ENCODE measurements at places on chromosomes 4 and X.

GRCh38 chrX:109742722-109743121, 9.7 kb upstream of the ACSL4 start:
- no peak for DNase-seq

- DNase-seq, result no peak
These were observed 213.3 kb downstream of the GLUD2 start for GRCh38 chrX:121260596-121261240.

- no peak for DNase-seq
These were observed 550 bp downstream of the ADGRA3 start for GRCh38 chr4:22515145-22515887.

GRCh38 chrX:103616676-103617186, 9.0 kb downstream of the TCEAL3 start:
- DNase-seq, result no peak

GRCh38 chr4:6703786-6704185, 5.9 kb downstream of the MRFAP1L1 start:
- no peak for DNase-seq

- DNase-seq, result no peak
These were observed 1.0 kb upstream of the MECP2 start for GRCh38 chrX:154098551-154098950.

- DNase-seq, result no peak
These were observed 163.1 kb downstream of the PALLD start for GRCh38 chr4:168659741-168660465.

GRCh38 chr4:114043116-114043515, 63.7 kb upstream of the ARSJ start:
- no peak for DNase-seq

- DNase-seq, result no peak
These were observed 14.9 kb downstream of the LSM6 start for GRCh38 chr4:146190456-146190855.

- DNase-seq, result no peak
These were observed 47.7 kb downstream of the PHKA1 start for GRCh38 chrX:72666451-72666850.

GRCh38 chr4:57154926-57155325, 44.7 kb upstream of the IGFBP7 start:
- no peak for DNase-seq

DNA sequence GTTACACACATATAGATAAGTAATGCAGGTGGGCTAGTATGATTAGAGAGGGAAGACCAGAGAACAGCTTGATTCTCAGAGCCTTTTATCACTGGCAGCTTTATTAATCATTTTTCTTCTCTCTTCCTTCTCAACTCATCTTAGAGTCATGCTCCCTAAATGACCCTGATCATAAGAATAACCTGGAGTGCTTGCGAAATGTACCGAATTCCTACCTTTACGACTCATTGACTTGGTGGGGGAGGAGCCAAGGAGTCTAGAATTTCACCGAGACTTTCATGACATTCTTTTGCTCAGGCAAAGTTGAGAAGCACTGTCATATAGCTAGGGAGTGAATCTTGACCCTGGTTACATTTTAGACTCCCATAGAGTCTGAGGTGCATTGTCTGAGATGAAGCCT, 298.9 kb upstream of the PUDP start:
- DNase-seq, result no peak

GRCh38 chr4:85778632-85779131, 303.7 kb downstream of the ARHGAP24 start:
- peak; percentile 1 for DNase-seq

DNA sequence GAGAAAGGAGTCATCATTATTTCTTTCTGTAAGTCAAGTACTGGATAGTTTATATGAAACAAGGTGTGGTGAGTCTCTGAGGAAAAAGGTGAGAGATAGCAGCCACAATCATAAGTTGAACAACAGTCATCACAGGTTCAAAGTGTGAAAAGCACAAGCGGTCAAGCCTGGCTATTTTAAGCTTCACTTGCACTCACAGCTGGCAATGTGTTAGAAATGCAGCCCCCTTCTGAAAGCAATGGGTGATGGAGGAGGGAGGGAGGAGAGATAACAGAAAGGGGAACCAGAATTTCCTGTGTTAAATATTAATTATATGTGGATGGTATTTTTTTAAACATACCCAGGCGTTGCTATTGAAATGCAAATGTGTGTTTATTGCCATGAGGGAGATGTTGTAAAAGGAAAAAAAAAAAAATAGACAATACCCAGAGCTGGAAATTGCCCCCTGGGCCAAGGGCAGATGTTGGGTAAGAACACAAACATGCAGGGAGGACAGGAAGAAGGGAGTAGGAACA, 26.9 kb upstream of the BMP3 start:
- peak; percentile 26 for DNase-seq

GRCh38 chr4:48968814-48969213, 17.3 kb upstream of the CWH43 start:
- DNase-seq, result no peak

GRCh38 chrX:149979126-149979644, 40.9 kb upstream of the EOLA2 start:
- DNase-seq, result no peak

GRCh38 chr4:113146876-113147358, 97.5 kb downstream of the ANK2 start:
- DNase-seq, result no peak

GRCh38 chr4:80360900-80361299, 25.4 kb downstream of the CFAP299 start:
- DNase-seq, result no peak

DNA sequence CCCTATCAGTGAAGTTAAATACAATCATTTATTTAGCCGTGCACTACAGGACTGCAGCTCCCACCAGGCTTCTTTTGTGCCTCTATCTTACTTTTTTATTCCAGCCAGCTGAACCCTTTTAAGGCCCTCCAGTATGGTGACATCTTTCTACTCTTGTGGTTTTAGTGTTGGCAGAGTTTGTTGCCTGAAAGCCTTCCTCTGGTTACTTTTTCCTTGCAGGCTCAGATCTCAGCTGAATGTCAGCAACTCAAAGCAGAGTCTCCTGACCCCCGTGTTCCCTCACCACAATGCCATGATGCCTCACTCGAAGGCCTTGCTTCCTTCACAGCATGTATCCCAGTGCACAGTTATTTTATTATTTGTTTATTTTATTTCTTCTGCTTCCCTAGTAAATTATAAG, 818.9 kb upstream of the LCORL start:
- DNase-seq, result no peak

DNA sequence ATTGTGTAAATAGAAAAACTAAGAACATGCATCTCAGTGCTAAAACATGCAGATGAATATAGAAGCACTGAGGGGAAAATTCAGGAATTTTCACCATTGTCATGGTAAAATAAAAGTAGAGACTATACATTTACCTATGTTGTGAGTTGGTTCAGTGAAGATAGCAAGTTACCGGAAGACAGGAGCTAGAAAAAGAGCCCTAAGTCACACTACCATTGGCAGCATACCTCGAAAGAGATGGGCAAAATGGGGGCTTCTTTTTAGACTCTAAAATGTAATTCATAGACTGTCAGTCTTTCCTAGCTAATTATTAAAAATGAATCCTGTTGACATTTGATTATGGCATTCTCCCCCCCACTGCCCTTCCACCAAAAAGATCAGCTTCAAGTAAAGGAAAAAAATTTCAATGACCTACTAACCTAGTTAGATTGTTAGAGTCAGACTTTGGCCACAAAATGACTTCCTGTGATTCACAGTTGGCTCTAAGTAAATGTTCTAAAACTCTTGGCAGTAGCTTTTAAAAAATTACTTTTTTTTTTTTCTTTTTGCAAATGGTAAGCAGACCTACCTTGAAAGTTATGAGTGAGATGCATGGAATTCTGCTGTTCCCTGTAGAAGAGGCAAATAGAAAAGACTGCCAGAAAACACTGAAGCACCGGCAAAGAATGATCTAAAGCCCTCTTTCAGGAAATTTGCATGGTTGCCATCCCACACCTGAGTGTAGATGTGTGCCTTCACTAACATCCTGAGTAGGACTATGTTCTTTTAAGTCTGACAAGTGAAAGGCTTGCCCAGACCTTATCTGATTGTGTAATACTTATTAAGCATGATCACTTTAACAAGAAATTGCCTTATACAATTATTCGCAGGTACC, 26.4 kb upstream of the ARSJ start:
- DNase-seq, result no peak

DNA sequence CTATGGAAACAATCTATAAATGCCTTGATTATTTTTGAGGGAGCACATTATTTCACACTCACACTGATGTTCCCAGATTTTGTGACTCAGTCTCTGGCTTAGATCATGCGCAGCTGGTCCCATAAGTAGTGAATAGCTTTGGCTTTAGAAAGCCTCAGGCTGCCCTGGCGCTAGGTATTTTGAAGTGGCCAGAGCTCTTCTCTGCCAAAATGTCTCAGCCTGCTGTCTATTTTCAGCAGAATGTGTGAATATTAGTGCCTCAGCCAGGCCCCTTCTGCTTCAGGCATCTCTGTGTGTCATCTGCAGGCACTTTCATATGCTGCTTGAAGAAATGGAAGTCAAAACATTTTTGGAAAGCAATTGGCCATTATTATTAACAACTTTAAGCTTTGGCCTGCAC, 931.0 kb upstream of the INTU start:
- no peak for DNase-seq

DNA sequence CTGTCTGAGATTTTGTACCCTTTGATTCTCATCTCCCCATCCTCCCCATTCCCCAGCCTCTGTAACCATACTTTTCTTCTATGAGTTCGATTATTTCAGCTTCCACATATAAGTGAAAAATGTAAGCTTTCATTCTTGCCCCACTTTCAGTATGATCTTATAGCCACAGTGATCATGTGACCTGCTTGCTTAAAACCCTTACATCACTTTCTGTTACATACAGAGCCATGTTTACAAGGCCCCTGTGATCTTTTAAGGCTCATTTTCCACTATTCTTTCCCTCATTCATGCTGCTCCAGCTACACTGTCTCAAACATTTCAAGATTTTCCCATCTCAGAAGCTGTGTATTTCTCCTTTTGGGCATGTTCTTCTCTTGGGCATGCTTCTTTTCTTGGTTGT, 147.7 kb downstream of the DCK start:
- no peak for DNase-seq

- no peak for DNase-seq
These were observed 25.6 kb upstream of the MBTPS2 start for GRCh38 chrX:21813612-21814368.

- no peak for DNase-seq
These were observed 5.5 kb downstream of the SLITRK2 start for GRCh38 chrX:145823132-145823531.

DNA sequence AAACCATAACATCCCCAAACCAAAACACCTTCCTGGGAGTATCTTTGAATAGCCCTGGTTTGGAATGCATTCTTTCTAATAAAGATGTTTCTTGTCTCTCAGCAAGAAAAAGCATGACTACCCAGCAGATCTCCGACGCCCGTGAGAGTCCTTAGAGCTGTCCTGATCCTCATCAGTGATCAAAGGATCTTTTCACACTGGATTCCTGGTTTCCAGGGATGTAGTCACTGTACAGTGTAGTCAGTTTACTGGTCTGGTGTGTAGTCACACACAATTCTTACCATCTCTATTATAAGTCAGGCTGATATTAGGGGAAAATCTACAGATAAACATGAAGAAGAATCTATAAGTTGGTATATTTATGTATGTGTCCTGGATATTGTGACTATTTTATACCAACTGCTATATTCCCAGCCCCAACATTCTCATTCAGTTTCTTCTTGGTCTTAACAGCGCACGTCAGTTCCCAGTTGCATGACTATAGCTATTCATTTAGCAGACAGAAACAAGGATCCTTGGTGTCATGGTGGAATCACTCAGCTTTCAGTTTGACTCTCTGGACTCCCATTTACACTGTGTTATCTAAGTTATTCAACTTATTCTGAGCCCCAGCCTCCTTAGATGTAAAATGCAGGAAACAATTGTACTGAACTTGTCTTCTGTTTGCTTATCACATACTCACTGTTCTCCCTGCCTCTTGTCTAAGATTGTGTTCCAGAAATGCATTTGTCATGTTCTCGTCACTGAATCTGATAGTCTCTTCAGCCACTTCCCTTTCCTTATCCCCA, 68.3 kb downstream of the SLIT2 start:
- DNase-seq, result no peak

GRCh38 chrX:9433596-9433995, 31.3 kb upstream of the TBL1X start:
- DNase-seq, result no peak

GRCh38 chr4:142201041-142201440, 564.7 kb downstream of the IL15 start:
- no peak for DNase-seq

DNA sequence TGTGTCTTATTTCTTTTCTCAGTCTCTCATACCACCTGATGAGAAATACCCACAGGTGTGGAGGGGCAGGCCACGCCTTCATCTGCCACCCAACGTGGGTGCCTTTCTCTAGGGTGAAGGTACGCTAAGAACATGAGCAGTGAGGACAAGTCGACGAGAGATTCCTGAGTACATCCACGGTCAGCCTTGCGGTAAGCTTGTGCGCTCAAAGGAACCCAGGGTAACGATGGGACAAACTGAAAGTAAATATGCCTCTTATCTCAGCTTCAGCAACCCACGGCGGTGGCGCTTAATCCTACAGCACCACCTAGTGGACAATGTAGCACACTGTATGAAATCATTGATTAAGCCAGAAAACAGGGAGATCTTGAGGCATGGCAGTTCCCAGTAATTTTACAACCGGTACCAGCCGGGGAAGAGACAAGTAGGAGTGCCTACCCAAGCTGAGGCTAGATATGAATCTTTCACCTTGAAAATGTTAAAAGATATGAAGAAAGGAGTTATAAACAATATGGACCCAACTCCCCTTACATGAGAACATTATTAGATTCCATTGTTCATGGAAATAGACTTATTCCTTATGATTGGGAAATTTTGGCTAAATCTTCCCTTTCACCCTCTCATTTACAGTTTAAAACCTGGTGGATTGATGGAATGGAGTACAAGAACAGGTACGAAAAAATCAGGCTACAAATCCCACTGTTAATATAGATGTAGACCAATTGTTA, 63.0 kb downstream of the ZNF732 start:
- peak; percentile 6 for DNase-seq

- DNase-seq, result no peak
These were observed 26.3 kb downstream of the MGARP start for GRCh38 chr4:139253713-139254112.

- DNase-seq, result no peak
These were observed 51.6 kb downstream of the CT47B1 start for GRCh38 chrX:120824021-120824420.

- DNase-seq, result peak; percentile 24
These were observed 97.5 kb upstream of the ZNF518B start for GRCh38 chr4:10554694-10555093.

DNA sequence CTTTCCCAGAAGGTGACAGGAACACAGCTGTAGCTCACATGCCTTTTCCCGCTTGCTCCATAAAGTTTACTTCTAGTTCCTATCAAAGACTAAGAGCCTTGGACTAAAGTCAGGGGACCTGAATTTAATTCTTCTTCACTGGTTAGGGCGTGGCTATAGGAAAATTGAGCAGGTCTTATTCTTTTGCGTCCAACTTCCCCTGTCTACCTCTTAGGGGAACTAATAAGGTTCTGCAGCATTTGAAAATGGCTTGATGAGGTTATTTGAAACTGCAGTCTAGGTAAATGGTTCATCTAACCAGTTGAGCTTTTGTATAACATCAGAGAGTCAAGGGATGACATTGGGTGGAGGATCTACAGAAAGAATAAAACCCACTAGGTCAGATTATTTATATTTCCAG, 2.6 kb downstream of the ARHGAP10 start:
- DNase-seq, result no peak

All from GM19239 (cell line).